NCI-H460 (cell line): ENCODE measurements at places on chromosomes 2 and 18.

- no peak for DNase-seq
Observed at GRCh38 chr2:149603248-149603647, 15.7 kb upstream of the MMADHC start.

GRCh38 chr2:86358957-86359356, 21.5 kb upstream of the REEP1 start:
- DNase-seq = no peak

DNA sequence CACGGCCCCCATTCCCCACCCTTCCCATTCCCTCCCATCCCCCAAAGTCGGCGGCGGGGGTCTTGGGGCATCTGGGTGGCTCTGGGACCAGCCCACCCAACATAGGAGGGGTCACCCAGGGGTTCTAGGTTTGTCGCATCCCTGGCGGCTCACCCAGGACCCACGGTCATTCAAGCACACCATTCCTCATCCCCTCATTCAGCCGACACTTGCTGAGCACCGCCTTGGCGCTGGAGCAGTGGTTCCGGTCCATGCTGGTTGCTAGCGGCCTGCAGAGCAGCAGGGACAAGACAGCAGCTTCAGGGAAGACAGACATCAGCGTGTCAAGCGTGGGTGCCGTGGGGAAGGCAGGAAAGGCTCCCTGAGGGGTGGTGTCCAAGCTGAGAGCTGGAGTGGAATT, 50.5 kb upstream of the OTOS start:
- no peak for DNase-seq

- DNase-seq = no peak
Observed at GRCh38 chr2:127083819-127084503, 23.0 kb downstream of the BIN1 start.

GRCh38 chr2:214808981-214809750, at the start of gene BARD1:
TSS of gene BARD1 (minus strand) at chr2:214809683. CDS start at chr2:214809569, 114 bp downstream.
- DNase-seq = peak; percentile 38

DNA sequence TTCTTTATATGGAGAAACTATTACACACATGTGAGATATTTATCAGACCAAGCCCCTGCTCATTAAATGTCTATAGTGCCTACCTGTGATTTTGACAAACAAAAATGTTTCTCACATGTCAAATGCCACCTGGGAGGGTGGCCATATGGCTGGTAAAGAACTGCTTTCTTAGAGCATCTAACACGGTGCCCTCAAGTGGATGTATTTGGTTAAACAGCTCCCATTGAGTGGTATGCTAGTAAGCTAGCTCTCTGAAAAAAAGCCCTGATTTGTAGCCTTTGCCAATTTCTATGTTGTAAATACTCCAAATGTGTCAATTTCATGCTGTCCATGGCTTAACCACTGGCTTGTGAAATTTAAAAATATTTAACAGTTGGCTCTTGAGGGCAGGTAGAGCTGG, 94.6 kb downstream of the PMAIP1 start:
- no peak for DNase-seq

DNA sequence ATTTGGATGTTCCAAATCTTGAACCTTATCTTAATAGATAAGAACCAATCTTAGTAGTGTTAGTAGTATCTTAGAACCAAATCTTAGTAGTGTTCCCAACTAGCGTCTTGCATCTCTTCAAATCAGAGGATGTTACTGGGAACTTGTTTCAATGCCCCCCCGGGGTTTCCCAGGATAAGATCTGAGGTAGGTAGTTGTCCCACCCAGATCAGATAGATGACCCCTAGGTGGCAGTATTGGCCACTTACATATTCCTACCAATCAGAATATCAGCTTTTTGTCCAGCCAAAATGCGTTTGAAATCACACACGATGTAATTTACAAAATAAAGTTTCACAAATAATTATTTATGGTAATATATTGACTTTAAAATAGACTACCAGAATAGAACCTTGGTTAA, 314.8 kb downstream of the MBD2 start:
- peak; percentile 6 for DNase-seq

DNA sequence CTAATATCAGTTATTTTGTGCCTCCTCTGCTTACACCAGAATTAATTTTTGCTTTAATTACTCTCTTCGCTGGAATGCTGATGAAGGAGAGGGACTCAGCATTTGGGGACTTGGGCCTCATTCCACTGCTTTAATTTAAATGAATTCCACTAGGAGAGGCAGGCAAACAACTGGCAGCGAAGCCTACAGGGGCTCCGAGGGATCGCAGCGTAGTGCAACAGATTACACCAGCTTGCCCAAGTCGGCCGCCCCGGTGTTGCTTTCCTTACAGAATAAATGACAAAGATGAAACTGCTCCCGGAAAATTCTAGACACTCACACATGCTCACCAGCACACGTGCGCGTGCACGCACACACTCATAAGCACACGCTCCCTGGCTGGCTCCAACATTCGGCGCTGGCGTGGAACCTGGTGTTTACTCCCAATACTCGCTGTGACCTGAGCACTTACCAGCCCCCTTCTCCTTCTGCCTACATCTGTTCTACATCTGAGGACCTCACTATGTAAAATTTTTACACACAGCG, 175.4 kb downstream of the ZNF521 start:
- DNase-seq = no peak

- no peak for DNase-seq
Observed at GRCh38 chr2:69307579-69308064, 79.4 kb downstream of the GFPT1 start.

- no peak for DNase-seq
Observed at GRCh38 chr18:49376046-49376445, 84.4 kb downstream of the DYM start.

DNA sequence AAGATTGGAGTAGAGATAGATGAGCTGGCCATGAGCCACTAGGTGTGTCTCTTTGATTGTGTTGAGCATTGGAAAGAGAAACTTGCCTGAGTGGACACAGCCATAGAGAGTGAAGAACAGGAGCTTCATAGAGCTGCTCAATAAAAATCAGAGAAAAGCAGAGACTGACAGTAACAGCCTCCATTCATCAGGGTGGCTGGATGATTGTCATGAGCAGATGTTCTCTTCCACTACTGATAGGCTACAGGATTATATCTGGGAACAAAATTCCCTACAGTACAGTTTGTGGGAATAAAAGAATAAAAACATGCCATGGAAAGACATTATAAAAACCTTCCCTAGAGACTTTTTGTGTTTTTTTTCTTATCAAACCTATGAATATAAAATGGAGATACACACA, 404.8 kb upstream of the ACVR2A start:
- no peak for DNase-seq

GRCh38 chr2:184215745-184216144, 382.6 kb upstream of the ZNF804A start:
- DNase-seq = no peak

DNA sequence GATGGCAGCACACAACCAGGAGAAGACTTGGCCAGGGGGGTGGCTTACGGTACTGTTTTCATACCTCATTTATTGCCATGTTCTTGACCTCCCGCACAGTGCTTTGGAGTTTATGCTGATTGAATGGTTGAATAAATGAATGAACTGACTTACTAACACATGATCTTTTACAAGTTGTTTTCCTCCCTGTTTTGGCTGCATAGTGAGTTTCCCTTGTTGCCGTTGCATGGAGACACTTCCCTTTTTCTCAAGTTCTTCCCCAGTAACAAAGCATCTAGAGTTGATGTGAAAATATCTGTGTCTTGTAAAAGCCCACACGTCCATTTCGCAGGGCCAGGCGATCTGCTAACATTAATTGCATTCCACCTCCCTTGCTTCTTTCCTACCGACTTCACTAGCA, 35.7 kb upstream of the RAB1A start:
- no peak for DNase-seq

DNA sequence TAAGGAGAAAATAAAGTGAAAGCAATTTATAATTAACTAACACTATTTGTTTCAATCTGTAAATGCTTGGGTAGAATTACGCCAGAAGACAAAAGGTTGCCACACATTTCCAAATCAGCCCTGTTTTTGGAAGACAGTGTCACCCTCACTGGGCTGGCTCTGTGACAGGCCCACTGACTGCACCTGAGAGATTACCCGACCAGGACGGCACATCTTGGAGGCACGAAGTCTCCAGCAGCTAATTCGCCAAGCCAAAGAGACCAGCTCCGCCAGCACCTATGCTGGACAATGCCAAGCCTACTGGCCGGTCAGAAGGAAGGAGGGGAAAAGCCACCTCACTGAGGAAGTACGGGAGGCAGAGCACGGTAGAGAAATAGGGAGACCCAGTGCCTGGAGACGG, 61.9 kb downstream of the CYB5A start:
- DNase-seq = no peak

GRCh38 chr2:222052934-222053367, 245.8 kb downstream of the PAX3 start:
- no peak for DNase-seq

DNA sequence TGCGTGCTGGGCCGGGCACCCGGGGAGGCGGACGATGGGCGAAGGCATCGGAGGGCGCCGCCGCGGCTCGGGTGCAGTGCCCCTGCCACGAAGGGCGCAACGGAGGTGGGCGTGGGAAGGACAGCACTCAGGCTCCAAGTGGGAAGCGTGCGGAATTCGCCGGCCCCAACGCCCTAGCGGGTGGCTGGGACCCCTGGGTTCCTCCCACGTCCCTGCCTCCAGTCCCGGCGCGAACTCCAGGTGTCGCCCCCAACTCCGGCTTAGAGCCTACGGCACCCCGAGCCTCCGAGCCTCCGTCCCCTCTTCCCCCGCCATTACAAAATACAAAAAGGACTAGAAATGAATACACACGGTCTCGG, 1.3 kb downstream of the CYP27C1 start:
- no peak for DNase-seq

DNA sequence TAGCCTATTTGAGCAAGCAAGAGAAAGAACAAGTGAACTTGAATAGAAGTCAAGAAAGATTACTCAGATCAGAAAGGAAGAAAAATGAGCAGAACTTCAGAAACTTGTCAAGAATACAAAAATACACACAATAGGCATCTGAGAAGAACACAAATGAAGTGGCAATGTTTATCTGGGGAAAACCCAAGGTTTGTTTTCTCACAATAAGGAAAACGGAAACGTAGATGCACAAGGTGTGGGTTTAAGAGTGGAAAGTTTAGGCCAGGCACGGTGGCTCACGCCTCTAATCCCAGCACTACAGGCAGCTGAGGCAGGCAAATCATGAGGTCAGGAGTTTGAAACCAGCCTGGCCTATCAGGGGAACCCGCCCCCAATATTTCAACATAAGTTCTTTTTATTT, 159.5 kb upstream of the GYPC start:
- no peak for DNase-seq

- DNase-seq = no peak
Observed at GRCh38 chr2:29596584-29596983, 324.8 kb downstream of the ALK start.

- DNase-seq = no peak
Observed at GRCh38 chr2:229642371-229642770, 72.0 kb downstream of the DNER start.

DNA sequence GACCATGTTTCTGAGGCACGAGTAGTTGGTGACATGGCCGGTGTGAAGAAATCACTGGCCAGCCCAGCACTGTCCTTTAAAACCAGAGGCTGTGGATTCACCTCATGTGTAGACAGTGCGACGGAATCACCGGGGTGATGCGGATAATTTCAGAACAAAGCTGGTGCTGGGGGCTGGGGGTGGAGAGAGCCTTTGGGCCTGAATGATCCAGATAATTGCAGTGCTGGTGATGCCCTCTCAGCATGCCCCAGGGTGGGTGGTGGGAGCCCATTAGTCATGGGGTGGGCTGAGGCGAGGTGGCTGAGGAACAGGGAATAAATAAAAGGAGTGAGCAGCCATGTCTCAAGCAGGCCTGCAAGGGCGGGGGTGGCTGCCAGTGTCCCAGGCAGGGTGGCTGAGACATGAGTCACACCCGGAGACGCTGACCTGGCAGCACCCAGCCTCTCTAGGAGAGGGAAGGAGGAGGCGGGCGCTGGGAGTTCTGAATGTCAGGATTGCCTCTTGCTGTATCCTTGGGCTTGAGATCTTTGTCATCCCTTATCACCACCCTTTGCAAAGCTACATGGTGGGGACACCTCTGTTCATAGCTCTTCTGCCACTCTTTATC, 151.1 kb upstream of the MSH6 start:
- DNase-seq = peak; percentile 52

- no peak for DNase-seq
Observed at GRCh38 chr2:71602581-71602980, 149.2 kb downstream of the DYSF start.

- no peak for DNase-seq
Observed at GRCh38 chr2:8196316-8196715, 485.5 kb upstream of the ID2 start.

- DNase-seq = no peak
Observed at GRCh38 chr2:455015-455705, 167.3 kb upstream of the ALKAL2 start.

- no peak for DNase-seq
Observed at GRCh38 chr2:147501968-147502367, 342.9 kb upstream of the ACVR2A start.

- no peak for DNase-seq
Observed at GRCh38 chr2:10109311-10109710, 13.2 kb upstream of the RRM2 start.

DNA sequence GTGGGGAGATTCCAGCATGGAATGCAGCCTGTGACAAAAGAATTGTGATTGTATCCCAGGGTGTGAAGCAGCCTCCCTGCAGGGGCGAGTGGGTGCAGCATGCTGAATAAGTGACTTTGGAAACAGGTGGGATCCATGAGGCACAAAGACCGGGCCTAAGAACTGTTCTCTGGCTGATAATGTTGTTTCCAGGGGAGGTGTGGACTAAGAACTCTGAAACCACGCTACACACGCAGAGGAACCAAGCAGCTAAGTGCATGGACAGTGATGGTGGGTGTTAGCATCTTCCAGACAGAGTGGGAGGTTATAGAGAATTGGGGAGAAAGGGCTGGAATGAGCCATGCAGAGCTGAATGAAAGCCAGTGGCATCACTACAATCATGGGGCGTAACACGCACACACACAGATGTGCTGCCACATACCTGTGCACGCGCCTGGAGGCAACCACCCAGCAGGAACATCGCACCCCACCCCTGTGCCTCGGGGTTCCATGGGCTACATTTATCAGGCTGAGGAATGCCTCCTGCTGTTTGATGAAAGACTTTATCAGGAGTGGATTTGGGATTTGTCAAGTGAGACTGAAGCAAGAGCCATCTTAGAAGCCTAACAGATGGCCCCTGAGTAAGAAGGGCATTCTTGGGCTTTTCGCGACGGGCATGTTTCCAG, 424.5 kb upstream of the SALL3 start:
- no peak for DNase-seq

GRCh38 chr2:46200861-46201605, 96.2 kb upstream of the EPAS1 start:
- no peak for DNase-seq

DNA sequence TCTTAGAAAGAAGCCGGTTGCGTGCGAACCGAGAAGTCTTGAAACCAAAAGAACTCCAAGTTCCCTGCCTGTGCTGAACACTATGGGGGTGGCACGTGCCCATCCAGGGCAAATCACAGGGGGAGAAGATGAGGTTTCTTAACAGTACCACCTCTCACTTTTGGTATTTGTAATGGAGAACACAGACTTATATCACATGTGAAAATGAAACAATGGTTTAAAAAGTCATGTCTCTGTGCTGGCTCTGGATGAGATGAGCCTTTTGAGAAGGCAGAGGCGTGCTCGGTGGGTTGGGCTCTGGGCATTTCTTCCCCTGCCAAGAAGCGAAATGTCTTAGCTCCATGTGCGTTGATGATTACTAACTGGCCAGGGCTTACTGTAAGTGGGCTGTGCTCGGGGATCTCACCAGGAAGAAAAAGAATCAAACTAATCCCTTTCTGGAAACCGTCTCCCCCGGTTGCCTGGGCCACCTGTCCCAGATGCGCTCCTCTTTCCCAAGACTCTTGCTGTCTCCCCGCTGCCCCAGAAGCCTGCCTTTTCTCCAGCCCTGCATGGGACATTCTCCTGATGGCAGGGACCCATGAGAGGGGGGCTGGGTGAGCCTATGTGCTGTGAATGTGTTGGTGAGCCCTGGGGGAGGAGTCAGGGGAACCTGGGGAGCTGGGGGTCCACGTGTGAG, 252.9 kb downstream of the PRKCE start:
- no peak for DNase-seq
